ENCODE measurements at places on chromosomes 4 and X. TPM values are rescaled to one million over a fixed set of nuclear protein-coding genes. Genes with fewer than 3 reads are reported as not detected.

GABRG1 gene
- not detected for total RNA-seq

CPZ gene
- 12.2 TPM for total RNA-seq

PSAPL1 gene
- total RNA-seq = not detected

SMS gene
- total RNA-seq = 180 TPM

TECRL gene
- total RNA-seq = not detected

NLRP2B gene
- not detected for total RNA-seq

ARHGAP6 gene
- total RNA-seq = 5.5 TPM

GAGE13 gene
- total RNA-seq = not detected
